ENCODE measurements at places on chromosomes 6 and 20. TPM values are rescaled to one million over a fixed set of nuclear protein-coding genes. Genes with fewer than 3 reads are reported as not detected.

DNA sequence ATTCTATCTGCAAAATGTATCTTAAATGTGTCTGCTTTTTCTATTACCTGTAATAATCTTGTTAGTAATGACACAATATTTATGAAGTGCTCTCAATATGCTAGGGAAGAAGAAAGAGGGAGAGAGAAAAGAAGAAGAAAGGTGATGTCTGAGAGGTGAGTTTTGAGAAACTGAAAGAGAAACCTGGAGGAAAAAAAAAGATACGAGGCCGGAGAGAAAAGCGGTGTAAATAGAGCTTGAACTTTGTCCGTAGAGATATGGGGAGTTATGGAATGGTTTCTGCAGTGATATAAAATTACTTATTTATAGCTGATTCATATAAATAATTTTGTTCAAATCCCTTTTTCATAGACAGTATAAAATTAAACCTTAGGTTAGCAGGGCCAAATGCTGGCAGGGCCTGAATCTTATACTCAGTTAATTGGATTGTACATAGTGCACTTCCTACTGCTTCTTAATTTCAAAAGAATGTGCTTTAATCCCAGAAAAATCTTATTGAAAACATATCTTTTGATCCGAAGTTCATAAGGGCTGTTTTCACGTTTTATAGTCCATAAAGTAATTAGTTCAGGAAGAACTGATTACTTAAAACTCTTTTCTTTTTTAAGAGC lies 43.0 kb downstream of the MYB start:
- no peaks in the 10 kb centered on the region for H3K27me3 ChIP-seq
- no peaks in the 10 kb centered on the region for H3K36me3 ChIP-seq
- H3K4me3 ChIP-seq: no peak overlapping the region
- H3K27ac ChIP-seq: no peak overlapping the region

- no peaks in the 10 kb centered on the region for H3K27me3 ChIP-seq
- H3K36me3 ChIP-seq: no peaks in the 10 kb centered on the region
- no peak overlapping the region for H3K27ac ChIP-seq
- H3K4me3 ChIP-seq: no peak overlapping the region
- no peak for DNase-seq
- peaks cover 8% of the 10 kb centered on the region for H3K4me1 ChIP-seq
Measured at GRCh38 chr6:34347303-34347702, 45.2 kb downstream of the NUDT3 start.

The OPRM1 gene
- not detected for total RNA-seq

GRCh38 chr20:13220904-13221297 lies at the start of gene ISM1:
ISM1 (plus strand) TSS chr20:13221274; CDS start chr20:13221777, 503 bp downstream.
- H3K27me3 ChIP-seq: peaks cover 27% of the 10 kb centered on the region
- peaks cover 30% of the 10 kb centered on the region for H3K4me1 ChIP-seq
- H3K36me3 ChIP-seq: no peaks in the 10 kb centered on the region
- DNase-seq: no peak
- H3K4me3 ChIP-seq: peak within 1 kb of the TSS; percentile 62

DNA sequence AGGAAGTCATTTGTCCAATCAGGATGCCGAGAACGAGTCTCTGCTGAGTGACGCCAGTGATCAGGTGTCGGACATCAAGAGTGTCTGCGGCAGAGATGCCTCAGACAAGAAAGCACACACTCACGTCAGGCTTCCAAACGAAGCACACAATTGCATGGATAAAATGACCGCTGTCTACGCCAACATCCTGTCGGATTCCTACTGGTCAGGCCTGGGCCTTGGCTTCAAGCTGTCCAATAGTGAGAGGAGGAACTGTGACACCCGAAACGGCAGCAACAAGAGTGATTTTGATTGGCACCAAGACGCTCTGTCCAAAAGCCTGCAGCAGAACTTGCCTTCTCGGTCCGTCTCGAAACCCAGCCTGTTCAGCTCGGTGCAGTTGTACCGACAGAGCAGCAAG lies 281.5 kb downstream of the TSHZ2 start:
- no peaks in the 10 kb centered on the region for H3K36me3 ChIP-seq
- H3K27ac ChIP-seq: no peak overlapping the region
- H3K4me1 ChIP-seq: no peaks in the 10 kb centered on the region
- H3K4me3 ChIP-seq: no peak overlapping the region

Measured in upper lobe of left lung (tissue), 6 donors.